ENCODE measurements at places on chromosomes 5 and 9.
A peak's percentile ranks its signal among the peaks of the same experiment; 100 is the strongest.

DNA sequence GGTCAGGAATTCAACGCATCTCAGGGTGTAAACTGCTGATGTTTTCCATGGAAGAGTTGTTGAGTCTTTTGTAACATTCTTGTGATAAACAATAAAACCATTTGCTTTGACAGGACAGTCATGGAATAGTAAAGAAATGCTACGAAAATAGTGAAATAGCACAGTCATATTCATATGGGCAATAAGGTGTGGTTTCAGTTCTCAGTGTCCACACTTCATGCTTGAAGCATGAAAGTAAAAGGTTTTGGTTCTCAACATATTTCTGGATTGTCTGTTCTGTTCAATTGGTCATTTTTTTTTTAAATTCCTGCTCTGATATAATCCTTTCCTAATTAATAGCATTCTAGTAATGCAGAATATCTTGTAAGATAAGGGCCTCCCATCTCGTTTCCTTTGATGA, 467.6 kb upstream of the ZNF608 start:
- no peak for DNase-seq

GRCh38 chr5:1370006-1370405, 25.1 kb upstream of the CLPTM1L start:
- DNase-seq, result no peak

DNA sequence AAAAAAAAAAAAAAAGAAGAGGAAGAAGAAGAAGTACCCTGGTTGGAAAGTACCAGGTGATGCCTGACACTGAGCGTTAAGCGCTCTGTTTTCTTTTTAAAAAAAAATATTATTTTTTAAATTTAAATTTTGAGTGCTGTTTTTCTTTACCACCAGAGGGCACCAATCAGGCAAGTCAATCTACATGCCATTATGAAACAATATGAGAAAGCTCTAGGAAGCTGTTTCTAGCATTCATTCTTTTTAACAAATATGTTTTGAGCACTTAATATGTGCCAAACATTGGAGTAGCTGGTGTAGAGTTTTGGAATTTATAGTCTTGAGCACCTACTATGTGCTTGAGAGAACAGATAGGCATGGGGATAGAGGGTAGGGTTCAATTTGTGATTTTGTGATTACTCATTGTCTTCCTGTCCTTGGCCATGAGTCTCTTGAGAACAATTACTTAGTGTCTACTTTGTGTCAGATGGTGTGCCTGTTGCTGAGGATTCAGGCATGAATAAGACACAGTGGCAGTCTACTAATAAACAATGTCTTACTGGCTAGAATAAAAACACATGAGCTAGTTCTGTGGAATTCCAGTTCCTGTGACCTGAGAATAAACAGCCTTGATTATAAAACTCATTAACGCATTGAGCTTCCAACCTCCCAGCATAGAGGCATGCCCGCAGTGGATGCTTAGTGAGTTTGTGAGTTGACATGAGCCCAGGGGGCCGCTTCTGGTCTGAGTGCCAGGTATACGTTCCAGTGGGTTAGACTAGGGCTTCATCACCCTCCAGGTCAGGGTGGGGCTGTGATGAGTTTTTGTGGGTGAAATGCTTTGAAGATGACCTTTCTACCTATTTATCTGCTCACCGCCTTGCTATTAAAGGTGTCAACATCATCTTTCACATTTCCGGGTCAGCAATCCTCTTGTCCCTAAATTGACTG, 3.0 kb upstream of the UBE2R2 start:
- DNase-seq, result peak; percentile 23

- DNase-seq, result peak; percentile 66
Measured at GRCh38 chr5:16784843-16785791, 151.0 kb downstream of the MYO10 start.

DNA sequence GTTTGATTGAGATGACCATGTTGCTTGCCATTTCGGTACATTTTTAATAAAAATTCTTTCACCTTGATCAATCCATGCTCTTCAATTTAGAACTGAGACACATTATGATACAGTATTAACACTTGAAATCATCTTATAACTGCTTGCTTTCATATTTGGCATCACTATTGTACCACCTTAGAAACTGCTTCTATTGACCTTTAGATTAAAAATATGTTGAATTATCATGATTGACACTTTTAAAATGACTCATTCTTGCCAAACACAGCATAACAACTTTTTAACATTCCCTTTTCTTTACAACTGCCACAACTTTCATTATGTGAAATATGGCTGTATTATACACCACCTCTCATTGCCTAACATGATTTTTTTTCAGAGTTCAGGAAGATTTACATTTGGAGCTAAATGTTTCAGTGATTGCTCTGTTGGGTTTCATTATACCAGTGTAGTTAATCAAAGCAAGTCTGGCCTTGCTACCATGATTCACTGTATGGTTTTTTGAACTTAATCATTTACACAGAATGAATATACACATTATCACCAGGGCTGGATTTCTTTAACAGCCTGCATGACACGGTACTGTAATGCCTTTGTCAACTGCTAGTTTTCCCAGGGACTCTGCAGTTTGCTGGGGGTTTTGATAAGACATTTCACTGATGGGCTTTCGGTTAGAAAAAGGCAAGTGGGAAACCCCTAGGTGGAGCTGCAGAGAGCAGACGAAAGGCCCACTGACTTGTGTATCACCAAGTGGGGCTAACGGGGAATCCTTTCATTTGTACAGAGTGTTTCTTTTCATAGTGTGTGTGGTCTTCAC, 93.6 kb upstream of the TLE4 start:
- DNase-seq, result peak; percentile 3

- DNase-seq, result peak; percentile 18
Measured at GRCh38 chr5:96279801-96280542, 153.1 kb downstream of the PCSK1 start.

- DNase-seq, result no peak
Measured at GRCh38 chr5:107499237-107499636, 171.5 kb downstream of the EFNA5 start.

Measured in stimulated activated CD4-positive, alpha-beta T cell treated with anti-CD3 and anti-CD28 coated beads, Interleukin-4, amount 100 ng/mL, for 24 hours (primary cell).